ENCODE measurements at places on chromosomes 1 and 21.

DNA sequence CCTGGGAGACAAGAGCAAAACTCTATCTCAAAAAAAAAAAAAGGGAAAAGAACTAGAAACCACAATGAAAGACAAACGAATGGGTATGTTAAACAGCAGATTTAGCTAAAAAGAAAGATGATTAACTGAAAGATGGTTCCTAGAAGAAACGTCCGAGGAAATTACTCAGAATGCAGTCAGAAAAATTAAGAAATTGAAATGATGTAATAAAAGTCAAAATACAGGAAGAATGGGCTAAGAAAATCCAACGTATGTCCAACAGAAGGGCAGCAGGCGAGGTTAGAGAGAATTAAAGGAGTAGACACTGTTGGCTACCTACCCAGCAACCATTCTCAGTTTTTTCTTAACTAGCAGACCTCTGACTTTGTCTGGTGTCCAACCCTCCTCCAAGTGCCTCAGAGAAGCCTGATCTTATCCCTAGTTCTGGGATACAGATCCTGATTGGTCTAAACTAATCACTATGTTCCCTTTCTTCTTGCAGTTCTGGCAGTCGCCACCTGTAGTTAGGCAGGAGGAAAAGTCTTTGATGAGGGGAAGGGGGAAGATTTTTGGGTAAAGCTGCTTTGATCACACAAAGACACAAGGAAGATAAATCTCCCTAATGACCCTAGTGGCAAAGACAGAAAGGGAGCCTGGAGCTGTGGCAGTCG, 25.7 kb downstream of the GPR161 start:
- DNase-seq, result peak; percentile 50

- no peak for DNase-seq
These were observed 50.3 kb downstream of the POFUT2 start for GRCh38 chr21:45237401-45237800.

DNA sequence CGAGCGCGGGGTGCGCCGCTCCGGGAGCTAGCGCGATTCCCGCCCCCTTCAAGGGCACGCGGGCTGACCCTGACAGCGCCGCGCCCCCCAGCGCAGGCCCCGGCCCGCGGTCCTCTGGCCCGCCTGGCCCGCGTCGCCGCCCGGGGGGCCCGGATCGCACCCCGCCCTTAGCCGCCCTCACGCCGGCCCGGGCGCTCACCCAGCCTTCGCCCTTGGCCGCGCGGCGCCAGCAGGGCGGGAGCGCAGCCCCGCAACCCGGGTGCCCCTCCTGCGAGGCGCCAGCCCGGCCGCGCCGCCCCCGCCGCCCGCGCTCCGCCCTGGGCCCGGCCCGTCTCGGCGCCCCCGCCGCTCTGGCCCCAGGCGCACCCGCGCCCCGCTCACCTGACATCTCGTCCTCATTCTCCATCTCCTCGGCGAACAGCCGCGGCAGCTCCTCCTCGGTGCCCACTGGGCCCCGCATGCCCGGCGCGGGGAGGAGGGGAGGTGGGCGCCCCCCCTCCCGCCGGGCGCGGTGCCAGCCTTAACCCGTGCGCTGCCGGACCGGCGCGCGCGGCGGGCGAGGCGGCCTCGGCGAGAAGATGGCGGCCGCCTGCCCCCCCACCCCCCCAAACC, 451 bp downstream of the CHD5 start:
- no peak for DNase-seq

DNA sequence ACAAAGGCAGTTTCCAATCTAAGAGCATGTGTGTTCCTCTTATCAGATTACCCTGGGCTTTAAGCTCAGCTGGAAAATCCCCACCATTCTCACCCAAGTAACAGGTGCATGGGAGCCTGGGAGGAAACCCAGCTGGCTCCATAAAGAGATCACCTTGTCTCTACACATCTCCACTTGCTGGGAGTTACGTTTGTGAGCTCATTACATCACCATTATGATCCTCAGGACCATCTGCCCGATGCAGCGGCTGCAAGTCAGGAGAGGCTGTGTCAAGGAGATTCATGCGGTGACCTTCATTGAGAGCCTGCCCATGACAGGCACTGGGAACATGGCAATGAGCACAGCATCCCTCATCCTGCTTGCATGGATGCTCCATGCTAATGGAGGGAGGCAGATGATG, 618.0 kb downstream of the NPHP4 start:
- no peak for DNase-seq

DNA sequence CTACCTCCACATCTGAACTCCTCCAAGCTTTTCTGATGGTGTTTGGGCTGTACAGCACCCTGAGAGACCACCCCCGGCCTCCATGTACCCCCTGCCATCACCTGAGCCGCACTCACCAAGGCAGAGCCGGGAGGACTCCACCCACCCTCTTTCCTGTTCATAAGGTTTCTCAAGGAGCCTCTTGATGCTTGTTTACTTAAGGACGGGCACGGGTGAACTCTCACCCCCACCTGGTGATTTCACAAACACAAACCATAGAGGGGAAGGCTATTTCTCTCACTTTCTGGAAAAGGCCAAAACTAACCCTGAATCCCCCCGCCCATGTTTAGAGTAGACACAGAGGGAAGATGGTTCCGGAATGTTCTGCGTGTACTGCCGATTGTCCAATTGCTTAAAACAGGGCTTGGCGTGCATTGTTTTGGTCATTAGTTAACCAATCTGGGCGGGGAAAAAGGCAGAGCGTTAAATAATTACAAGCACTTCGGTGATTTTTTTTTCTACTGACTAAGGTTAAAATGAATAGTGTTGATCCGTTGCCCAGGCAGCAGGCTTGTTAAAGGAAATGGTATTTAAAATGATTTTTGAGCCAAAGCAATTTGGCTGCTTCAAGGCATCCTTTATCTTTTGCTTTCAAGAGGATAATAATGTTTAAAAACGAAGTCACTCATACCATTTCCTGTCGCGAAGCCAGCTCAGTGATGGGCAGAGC, 279.8 kb upstream of the VAMP3 start:
- no peak for DNase-seq

DNA sequence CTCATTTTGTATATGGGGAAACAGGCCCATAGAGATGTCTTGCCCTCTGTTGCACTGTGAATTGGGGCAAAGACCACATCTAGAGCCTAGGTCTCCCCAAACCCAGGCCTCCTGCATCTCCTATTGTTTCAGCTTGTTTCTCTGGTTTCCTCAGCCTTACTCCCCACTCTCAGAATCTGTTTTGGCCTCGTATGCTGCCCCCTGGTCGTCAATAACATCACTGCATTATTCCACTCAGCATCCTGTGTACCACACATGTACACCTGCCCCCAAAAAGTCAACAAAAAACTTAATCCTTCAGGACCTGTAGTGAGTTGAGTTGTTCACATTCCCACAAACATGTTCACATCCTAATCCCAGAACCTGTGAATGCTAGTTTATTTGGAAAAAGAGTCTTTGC, 184.8 kb downstream of the BRINP2 start:
- no peak for DNase-seq

- DNase-seq, result no peak
These were observed 1.7 kb downstream of the FAM78B start for GRCh38 chr1:166164995-166165660.

DNA sequence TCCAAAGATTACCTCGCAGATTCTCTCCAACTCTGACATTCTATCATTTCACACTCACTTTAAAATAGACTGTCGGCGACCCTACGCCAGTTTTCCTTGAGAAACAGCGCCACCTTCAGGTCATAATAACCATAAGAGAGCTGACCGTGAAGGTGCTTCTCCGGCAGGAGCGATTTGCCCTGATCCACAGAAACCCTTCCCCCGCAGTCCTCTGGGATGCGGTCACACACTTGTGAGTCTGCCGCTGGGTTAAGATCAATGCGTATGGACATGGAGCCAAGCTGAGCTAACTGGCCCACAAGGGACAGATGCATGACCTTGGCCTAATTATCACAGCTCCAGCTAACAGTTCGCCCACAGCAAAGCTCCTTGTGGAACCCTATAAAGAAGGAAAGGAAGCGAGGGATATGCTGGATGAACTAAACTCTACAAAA, 32.8 kb upstream of the IFNAR2 start:
- DNase-seq, result peak; percentile 50

DNA sequence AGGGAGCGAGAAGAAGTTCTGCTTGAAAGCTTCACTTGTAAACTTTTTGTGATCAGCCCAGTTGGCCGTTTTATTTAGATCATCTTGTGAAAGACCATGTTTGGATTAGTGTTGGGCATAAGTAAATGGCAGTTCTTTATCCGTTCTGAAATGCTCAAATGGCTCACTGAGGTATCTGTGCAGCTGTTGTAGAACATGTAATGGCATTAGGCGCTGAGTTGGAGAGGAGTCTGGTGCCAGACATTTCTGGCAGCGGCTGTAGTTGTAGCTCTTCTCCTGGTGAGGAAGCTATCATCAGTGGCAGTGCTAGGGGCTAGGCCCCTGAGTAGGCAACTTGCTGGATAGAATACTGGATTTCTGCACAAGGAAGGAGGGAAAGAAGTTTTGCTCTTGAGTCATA, 321.6 kb downstream of the LMO4 start:
- DNase-seq, result no peak

GRCh38 chr21:14270631-14271030, 54.7 kb downstream of the RBM11 start:
- DNase-seq, result no peak

- DNase-seq, result no peak
These were observed 86.0 kb downstream of the SYT2 start for GRCh38 chr1:202624088-202624780.

GRCh38 chr1:192639607-192640368, 3.8 kb downstream of the RGS13 start:
- no peak for DNase-seq

DNA sequence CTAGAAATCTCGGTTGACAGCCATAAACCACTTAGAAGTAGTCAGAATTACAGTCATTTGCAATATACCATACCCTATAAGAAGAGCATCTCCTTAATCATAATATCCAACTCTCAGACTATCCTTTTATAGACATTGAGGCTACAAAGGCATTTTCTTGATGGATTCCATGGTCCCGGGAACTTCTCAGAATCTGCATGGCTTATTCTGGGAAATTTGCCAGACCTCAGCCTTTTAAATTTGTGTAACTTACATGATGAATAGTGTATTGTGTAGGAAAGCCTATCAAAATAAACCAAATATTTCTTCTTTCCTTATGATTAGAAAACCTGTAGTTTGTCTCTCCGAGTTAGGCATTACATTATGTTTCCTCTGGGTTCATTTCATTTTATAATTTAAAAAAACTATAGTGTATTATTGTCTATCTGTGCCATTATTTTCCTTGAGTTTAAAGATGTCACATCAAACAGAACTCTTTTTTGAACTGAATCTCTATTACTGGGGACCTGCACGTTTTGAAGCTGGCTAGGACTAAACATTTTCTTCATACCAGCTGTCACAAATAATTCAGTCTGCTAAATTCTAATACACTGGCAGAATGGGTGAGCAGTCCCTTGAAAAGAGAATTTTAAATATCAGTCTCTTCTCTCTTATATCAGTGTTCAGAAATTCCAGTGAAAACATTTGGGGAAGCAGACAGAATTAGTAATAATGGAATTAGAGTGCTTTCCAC, 102.9 kb downstream of the GABPA start:
- no peak for DNase-seq

DNA sequence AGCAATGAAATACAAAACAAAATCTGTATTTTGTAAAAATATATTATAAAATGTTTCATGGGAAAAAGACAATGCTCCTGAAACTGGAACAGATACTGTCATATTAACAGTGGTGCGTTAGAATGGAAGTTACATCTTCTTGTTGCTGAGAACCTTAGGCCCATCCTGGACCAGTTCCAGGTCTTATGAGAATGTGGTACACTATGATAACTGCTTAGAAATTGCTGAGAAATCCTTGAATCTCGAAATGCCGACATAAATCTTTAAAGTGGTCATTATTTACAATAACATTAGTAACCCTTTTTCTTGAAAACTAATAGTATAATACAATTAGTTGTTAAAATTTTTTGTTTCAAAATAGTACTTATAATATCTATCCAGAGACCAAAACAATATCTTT, 747.9 kb upstream of the NCAM2 start:
- DNase-seq, result no peak

DNA sequence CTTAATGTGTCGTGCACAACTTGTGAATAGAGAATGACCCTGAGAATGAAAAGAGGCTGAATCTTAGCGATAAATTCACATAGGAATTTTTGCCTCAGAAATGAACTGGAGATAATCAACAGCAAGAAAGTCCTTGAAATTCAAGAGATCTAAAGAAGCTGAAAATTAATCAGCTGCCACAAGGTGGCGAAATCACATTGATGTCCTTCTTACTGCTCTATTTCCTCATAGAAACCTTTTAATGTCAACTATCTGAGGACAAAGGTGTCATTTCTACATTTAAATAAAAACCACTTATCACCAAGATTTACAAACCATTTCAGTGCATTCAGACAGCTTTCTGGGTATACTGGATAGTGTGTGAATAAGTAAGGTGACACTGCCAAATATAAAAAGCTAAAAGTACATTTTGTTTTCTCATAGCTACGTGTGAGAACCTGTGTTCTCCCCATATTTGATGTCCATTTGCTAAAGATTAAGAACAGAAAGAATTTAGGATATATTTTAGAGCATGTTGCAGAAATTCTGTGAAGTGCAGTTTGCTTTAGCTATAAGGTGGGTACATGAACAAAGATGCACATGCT, 485.3 kb upstream of the PTBP2 start:
- peak; percentile 5 for DNase-seq

DNA sequence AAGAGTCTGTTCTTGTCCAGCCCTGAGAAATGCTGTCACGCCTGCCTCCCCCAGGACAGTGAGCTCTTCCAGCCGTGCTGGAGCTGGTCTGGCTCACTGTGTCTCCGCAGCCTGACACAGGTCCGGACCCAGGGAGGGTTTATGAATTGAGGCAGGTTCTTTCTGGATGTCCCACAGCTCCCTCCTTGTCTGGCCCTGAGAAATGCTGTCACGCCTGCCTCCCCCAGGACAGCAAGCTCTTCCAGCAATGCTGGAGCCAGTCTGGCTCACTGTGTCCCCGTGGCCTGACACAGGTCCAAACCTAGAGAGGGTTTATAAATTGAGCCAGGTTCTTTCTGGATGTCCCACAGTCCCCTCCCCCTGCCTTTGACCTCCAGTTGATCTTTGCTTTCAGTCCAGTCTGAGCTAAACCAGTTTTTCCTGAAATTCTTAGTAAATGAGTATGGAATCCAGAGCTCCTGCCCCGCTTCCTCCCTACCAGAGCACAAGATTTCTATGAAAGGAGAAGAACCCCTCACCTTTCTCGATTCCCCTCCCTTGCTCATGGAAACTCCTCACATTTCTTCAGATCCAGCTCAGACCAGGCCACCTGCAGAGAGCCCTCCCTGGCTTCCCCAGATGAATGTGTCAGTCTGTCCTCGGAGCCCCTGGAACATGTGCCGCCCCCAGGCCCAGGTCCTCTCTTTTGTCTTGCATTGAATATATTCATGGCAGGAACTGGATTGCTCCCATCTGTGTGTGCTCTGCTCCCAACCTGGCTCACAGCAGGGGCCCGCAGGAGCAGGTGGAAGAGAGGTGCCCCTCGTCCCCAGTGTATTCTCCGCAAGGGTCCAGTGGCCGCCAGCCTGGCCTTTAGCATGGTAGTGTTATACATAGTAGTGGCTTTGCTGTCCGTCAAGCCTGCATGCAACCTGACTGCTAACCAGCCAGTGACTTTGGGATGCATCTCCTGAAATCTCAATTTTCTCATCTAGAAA, 116.3 kb downstream of the EPHB2 start:
- peak; percentile 33 for DNase-seq

- DNase-seq, result no peak
These were observed 296.8 kb downstream of the TPR start for GRCh38 chr1:186078245-186078644.
